AG04450 (cell line): ENCODE measurements at places on chromosomes 1 and 21.

GRCh38 chr1:25544243-25544764, 898 bp downstream of the LDLRAP1 start:
- no peak for DNase-seq

DNA sequence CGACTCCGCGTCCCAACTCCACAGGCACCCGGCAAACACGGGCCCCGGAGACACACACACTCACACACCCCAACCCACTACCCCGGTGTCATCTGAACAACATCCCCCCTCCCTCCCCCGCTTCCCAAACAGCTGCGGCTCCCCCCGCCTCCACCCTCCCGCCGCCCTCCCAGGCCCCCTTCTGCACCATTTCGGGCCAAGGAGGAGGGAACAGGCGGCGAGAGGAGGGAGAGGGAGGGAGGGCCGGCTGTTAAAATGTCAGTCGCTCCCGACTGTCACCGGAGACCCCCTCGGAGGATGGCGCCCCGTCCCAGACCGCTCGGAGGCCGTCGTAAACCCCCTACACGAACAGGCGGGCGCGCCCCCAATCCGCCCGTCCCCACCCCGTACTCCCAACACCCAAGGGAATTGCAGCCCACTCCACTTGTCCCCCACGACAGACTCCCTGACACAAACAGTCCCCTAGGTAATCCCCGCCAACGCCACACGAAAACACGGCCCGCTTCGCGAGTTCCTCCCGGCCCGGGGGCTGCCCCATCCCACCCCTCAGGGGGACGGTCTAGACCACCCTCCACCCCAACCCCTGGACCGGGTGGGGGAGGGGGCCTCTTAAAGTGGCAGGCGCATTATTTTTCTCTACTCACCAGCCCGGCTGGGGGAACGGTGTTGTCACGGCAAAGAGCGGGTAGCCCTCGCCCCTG, 583 bp downstream of the MEF2D start:
- DNase-seq = no peak

DNA sequence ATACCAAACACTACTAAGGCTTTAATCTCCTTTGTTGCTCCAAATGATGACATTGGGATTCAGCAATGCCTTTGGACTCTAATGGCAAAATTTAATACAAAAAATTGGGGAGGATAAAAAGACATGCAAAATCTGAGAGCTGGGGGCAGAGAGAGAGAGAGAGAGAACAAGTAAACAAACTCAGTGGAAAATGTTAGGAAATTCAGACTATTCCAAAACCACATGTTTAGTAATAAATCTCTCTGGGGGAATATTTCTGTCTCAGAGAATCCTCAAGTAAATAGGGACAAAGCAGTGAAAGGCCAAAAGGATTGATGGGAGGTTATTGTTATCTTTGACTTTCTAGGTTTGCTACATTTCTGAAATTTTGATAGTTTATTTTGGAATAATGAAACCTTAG, 65.7 kb downstream of the PLA2G4A start:
- DNase-seq = no peak

DNA sequence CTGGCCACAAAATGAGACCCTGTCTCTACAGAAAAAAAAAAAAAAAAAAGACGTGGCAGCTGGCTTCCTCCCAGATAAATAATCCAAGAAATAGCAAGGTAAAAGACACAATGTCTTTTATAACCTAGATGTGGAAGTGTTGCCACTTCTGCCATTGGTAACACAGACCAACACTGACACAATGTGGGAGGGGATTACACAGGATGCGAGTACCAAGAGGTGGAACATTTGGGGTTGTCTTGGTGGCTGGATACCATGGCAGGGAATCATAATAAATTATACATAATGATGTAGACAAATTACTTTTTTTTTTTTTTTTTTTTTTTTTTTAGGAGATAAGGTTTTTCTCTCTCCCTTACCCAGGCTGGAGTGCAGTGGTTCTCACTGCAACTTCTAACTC, 6.0 kb upstream of the NEXN start:
- DNase-seq = no peak

- DNase-seq = no peak
Observed at GRCh38 chr1:115301438-115302020, 36.5 kb downstream of the NGF start.

DNA sequence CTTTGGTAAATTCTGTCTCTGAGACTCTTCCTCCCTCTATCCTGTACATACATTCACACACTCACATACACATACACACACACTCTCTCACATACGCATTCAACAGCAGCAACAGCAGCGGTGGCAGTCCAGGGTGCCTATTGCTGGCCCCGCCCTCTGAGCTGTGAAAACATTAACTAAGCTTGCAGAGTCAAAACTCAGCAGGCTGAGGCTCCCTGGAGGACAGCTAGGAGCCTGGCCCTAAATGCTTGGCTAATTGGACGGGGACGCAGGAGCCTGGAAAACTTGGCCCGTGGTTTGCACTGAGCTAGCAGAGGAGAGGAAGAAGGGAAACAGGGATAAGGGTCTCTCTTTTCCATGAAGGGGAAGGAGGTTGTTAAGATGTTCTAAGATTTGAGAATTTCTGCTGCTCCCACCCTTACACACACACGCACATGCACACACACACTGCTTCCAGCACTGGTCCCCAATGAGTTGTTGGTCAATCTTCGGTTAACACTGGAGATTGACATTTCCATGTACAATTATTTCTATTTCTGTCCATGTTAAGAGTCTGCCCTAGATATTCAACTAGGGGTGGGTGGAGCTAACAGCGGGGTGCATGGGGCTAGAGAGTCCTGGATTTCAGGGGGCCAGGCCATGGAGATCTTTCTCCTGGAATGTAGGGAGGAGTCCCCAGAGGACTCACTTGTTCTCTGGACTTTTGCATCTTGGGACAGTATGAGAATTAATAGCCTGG, 94.2 kb downstream of the PLXNA2 start:
- DNase-seq = no peak

GRCh38 chr1:231682779-231683178, 56.2 kb downstream of the DISC1 start:
- no peak for DNase-seq

- DNase-seq = no peak
Observed at GRCh38 chr1:19435181-19435580, 50.2 kb downstream of the CAPZB start.

- DNase-seq = no peak
Observed at GRCh38 chr1:165284454-165284853, 72.1 kb downstream of the LMX1A start.

DNA sequence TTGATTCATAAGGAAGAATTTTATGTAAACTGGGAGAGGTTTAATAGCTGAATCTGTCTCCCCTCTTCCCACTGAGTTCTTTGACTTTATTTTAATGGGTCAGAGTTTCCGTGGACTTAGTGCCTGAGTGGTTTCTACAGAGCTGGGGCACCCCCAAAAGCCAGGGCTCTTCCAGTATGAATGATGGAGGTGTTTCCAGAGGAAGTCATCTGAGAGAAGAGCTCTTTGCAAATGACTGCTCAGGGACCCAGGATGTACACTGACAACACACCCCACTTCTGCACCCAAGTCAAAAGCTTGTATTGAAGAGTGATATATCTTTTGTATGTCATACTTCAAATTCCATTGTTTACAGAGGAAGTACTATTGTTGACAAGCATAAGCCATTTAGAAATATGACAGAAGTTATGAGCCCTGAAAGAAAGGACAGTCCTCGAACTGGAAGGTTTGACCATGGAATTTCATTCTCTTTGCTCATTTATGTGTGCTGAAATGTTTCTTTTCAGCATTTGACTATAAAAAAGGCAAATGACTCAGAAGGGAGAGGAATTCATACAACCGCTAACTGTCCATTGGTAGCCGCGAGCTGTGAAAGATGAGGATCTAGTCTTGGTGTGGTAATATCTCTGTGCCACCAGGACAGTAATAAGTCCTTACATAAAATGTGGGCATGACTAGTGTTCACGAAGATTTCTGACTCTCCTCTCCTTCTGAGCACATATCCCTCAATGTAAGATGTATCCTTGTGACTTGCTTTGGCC, 25.4 kb upstream of the LMX1A start:
- DNase-seq = no peak

- DNase-seq = no peak
Observed at GRCh38 chr1:100252901-100253300, 3.3 kb upstream of the DBT start.

DNA sequence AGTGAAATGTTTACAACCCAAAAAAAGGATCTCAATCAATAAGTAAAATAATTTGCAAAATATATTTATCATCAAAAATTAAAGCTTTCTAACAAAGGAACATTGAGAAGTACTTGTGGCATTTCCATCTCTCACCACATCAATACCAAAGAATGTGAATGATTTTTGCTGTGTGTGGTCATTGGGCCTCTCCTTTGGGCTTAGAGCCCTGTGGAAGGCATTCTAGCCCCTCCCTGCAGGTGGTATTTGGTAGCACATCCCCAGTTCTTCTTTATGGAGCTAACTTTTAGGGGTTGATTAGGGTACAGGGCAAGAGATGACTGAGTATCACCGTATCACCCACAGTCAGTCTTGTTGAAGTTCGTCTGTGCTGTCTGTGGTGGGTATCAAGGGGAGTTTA, 294.1 kb upstream of the SGIP1 start:
- DNase-seq = no peak
